ENCODE measurements at places on chromosomes 1 and 21.

- DNase-seq = no peak
These were observed 60.2 kb downstream of the FASLG start for GRCh38 chr1:172719066-172719627.

GRCh38 chr1:47417170-47418044, 1.3 kb downstream of the FOXE3 start:
- no peak for DNase-seq

- no peak for DNase-seq
These were observed 270.7 kb upstream of the CSF3R start for GRCh38 chr1:36753451-36753850.

DNA sequence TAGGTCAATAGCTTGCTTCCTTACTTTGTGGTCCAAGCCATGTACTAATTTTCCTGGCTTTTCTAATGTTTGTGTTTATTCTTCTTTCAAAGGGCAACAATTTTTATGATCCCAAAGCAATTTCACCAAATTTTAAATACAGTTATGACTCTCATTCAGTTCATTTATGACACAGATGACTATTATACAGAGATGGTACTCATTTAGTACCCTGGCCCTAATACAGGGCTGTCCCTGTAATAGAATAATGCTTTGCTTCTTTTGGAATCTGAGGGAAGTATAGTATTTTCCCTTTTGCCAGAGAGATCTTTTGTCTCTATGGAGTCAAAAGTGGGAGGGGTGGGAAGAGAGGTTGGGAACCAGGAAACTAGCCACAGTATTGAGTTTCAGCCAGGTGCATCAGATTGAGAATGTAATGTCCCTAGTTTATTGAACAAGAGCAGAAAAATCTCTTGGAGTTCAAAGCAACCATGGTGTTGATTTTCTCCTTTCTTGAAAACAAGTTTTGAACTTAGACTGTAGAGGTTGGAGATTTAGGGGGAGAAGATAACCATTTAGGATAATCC, 20.4 kb downstream of the DENND2D start:
- no peak for DNase-seq

- DNase-seq = no peak
These were observed 4.9 kb upstream of the ELK4 start for GRCh38 chr1:205636732-205637131.

DNA sequence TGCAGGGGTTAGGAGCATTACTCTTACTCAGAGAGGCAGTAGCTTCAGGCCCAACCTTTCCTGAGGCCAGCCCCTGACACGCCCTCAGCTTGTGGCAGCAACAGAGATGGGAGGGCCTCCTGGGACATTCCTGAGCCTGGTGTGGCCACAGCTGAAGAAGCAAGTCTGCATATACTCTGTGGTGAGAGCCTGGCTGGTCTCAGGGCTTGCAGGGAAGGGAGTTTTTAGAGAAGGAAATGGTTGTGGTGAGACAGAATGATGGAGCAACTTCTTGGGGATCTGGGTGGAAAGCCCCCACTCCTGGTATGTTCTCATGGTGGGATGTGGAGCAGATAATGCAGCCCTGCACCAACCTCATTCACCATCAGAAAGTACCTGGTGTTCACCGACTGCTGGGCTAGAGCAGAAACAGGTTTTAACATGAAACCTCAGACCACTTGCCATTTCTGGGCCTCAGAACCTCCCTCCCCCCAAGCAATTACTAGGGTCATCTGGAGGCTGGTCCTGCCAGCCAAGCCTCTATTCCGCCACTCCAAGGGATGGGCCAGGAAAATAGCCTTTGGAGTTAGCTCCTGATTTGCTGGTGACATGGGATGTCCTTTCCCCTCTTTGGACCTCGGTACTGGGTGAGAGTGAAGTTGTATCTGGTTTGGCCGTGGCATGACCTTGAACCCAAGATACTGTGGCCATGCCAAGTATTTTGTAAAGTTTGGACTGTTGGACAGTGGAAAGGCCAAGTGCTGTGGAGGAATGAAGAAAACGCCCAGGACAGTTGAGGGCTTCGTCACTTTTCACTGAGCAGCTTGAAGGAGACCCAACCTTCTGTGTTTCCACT, 28.1 kb upstream of the RNF19B start:
- DNase-seq = peak; percentile 66

- DNase-seq = no peak
These were observed 19.6 kb upstream of the C1orf174 start for GRCh38 chr1:3919706-3920105.

DNA sequence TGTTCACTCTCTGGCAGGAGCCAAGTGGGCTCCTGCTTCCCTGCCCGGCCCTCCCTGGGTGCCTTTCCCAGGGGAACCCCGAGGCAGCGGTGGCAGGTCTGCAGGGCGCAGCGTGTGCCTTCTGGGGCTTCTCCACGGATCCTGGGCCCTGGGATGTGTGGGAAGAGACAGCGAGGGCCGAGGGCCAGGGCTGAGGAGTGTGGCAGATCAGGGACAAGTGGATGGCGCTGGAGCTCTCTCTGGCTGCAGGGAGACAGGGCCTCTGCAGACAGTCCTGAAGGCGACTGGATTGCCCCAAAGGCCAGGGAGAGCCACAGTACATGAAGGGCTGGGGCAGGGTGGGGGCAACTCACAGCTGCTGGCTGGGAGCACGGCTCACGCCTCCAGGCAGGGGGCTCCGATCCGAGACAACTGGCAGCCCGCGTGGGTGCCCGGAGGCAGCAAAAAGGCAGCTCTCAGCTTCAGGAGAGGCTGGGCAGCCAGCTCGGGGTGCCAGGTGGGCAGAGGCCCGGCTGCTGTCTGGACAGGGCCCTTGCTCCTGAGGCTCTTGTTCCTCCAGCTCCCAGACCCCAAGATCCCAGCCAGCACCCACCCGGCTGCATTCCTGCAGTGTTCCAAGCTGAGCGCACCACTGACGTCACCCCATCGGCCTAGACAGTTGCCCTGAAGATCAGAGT, 16.0 kb downstream of the MORN1 start:
- DNase-seq = no peak

- no peak for DNase-seq
These were observed 40.9 kb downstream of the ELK4 start for GRCh38 chr1:205590777-205591513.

DNA sequence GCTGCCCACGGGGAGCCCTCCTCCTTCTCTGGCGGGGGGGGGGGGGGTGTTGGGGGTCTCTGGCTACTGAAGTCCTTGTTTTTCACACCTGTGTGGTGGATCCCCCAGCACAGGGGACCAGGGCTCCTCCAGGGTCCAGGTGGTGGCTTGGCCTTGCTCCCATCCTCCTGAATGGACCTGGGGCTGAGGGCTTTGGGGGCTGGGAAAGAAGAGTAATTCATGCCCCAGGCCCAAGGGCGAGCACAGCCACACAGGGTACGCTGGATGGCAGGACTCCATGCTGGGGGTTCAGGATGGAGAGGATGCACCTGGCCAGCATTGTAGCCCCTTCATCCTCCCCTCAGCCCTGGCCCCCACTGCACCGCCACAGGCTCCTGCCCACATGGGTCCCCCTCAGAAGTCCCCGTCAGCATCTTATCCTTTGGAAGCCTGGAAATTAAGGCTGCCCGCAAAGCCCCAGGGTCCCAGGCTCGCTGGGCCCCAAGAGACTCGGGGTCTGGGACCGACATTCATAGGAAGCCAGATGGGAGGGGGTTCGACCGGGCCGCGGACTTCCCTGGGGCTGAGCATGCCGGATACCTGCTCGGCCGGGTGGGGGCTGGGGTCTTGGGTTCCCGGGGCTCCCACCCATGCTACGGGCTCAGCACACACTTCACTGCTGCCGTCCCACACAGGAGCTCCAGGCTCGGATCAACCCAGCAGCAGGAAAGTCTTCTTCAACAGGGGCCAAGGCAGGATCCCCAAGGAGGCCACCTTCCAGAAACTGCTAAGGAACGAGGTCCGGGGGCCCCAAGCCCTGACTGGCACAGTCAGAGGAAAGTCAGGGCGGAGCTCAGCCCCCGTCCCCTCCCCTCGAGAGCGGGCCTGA, 49.0 kb upstream of the ACTRT2 start:
- DNase-seq = no peak

DNA sequence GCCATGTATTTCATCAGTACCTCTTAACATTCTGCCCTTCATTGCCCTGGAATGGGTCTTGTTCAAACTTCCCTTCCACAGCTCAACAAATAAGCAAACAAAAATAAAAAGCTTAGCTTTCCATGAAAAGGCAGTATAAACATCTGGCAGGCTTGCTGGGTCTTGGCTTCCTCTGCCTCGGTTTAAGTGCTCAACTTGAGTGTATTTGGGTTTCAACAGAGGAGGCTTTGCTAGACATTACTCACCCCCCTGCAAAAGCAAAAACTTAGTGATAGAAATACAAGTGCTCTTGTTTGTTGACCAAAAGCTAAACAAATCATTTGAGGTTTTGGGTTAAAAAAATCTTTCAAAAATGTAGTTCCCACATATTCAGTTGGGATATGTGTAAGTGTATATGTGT, 518.5 kb downstream of the PLPP3 start:
- no peak for DNase-seq

- DNase-seq = no peak
These were observed 4.3 kb upstream of the SERBP1 start for GRCh38 chr1:67434491-67434890.

DNA sequence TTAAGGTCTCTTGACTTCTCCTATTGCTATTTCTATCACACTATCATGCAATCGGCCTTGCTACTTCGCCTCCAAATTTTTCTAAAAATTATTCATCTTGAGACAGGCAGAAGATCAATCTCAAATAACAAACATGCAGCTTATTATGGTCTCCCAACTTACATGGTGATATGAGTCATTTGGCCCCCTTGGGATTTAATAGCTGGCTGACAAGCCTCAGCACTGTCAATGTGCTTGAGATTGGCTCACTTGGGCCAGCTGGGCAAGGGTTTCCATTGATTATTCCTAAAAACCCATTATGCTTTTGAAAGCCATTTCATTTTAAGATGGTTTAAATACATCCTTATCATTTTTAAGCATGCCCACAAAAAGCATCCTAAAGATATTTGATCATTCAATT, 224.5 kb upstream of the NFIA start:
- no peak for DNase-seq

GRCh38 chr1:193031431-193031830, 27.7 kb downstream of the UCHL5 start:
- DNase-seq = peak; percentile 3

DNA sequence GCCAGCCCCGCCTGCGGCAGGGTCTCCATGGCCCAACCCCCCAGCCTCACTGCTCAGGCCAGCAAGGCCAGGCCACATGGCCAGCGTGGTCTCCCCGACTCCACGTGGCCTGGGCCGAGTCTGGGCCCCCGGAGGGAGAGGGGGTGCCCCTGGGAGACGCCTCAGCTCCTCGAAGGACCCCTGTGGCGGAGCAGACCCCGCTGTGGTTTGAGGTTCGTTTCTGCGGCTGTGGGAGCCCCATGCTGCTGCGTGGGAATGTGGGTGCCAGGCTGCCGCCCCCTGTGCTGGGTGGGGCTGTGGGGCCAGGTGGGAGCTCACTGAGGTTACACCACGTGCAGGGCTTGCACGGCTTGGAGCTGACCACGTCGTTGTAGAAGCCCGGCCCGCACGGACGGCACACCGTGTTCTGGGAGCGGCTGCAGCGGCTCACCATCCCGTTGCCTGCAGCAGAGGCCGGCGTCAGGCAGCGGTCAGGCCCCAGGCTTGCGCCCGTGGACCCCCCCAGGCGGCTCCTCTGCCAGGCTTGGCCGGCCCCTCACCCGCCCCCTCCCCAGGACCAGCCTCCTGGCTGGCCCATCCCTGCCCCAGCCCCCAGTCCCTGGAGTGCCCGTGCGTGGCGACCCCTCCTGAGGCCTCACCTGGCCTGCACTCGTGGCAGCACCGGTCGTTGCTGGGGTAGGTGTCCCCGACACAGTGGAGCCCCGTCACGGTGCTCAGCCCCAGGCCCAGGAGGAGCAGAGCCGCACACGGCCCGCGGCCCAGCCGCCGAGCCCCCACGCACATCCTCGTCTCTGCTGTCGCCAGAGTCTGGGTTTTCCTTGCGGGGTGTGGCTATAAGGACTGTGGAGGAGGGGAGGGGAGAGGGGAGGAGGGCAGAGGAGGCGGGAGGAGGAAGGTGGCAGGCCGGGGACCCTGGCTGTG, at the start of gene TNFRSF4:
TNFRSF4 (minus strand) TSS at position 809 of the 921 bp plus-strand sequence; CDS start at position 783, 26 bp downstream.
- DNase-seq = no peak

- DNase-seq = no peak
These were observed 34.6 kb upstream of the UHMK1 start for GRCh38 chr1:162463021-162463420.

- DNase-seq = no peak
These were observed 51.7 kb downstream of the UMODL1 start for GRCh38 chr21:42122808-42123207.

DNA sequence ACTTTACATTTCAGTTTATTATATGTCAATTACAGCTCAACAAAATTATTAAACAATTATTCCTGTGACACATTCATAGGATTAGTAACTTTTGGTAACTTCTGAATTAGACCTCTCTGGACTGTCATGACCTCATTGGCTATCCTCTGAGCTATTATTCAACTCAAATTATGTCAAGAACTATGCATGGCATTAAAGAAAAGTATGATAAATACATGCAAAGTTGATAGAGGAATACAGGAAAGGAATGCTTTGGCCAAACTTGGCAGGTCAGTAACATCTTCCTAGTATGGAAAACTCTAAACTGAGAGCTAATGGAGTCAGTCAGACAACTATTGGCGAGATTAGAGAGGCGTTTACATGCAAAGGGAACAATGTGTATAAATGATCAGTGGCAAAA, 158.4 kb downstream of the DUSP10 start:
- no peak for DNase-seq

DNA sequence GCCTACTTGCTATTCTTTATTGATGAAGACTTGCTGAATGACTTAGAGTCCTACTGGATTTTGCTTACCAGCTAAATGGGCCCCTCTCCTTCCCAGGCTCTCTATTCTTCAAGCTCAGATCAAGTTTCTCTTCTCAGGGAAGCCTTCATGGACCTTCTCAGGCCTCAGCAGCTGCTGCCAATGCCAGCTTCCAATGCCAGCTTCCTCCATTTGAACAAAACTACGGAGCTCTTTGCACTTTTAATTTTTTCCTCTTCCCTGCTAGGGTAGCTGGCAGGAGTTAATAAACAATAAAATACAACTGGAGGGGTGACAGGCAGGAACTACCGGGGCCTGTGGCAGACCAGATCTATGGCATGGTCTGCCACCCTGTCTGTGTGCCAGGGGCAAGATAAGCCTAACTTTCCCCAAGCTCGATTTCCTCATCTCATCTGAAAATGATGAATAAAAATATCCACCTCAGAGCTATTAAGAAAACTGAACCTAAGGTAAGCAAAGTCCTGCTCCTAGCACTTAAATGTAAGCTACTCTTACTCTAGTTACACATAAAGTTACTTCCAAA, 995 bp upstream of the IPO13 start:
- DNase-seq = no peak

- peak; percentile 5 for DNase-seq
These were observed 210.1 kb downstream of the FGGY start for GRCh38 chr1:59506952-59507351.

GRCh38 chr1:160537714-160538665, 14.9 kb upstream of the SLAMF6 start:
- no peak for DNase-seq

DNA sequence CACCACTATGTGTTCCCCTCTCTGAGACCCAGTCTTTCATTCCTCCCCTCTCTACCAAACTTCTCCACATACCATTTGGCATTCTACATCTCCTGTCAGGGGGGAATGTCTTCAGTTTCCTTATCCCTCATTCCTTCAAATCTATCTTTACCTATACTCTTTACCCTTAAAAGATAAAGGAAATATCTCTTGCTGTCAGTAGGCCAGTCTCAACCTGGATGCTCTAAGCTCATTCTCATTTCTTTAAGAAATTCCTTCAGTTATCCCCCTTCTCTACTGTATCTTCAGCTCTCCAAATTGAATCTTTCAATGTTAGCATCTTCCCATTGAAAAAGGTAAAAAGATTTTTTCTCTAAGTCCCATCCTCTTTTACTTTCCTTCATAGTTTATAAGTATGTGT, 6.5 kb downstream of the RO60 start:
- no peak for DNase-seq

Data from CD4-positive, alpha-beta T cell treated with Interferon alpha-2 for 1 hour (primary cell).